ENCODE measurements at places on chromosomes 11 and 22. TPM values are rescaled to one million over a fixed set of nuclear protein-coding genes. Genes with fewer than 3 reads are reported as not detected.

DNA sequence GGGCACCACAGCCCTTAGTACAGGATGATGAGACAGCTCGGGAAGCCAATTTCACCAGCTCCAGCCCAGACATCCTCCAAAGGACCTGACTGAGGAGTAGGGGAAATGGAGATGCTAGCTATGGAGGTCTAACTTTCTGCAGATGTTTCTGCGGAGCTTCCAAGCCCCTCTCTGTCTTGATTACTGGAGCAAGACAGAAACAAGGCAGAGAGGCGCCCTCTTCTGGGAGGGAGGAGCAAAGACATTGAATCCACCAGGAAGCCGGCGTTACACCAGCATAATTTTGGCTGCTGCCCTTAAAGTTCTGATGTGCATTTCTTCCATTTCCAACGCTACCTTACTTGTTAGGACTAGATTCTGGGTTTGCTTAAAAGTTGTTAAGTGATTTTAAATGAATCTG is 107.3 kb upstream of the HSD17B12 start:
- no peak for DNase-seq

C11orf87 gene
- not detected for total RNA-seq

DNA sequence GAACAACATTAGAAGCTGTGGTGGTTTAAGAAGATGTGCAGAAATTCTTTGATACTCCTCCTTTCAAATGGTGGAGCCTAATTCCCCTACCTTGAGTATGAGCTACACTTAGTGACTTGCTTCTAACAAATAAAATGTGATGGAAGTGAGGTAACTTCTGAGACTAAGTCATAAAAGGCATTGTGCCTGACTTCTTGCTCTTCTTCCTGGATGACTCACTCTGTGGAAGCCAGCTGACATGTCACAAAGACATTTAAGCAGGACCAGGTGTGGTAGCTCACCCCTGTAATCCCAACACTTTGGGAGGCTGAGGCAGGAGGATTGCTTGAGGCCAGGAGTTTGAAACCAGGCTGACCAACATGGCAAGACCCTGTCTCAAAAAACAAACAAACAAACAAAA is 3.9 kb upstream of the PLA2G3 start:
- DNase-seq, result no peak

OR52H1 gene
- 0.19 TPM for total RNA-seq

- DNase-seq, result peak; percentile 83
Measured at GRCh38 chr11:115585361-115586024, 81.3 kb upstream of the CADM1 start.

- DNase-seq, result no peak
Measured at GRCh38 chr22:46914481-46914880, 152.0 kb downstream of the TBC1D22A start.

DNA sequence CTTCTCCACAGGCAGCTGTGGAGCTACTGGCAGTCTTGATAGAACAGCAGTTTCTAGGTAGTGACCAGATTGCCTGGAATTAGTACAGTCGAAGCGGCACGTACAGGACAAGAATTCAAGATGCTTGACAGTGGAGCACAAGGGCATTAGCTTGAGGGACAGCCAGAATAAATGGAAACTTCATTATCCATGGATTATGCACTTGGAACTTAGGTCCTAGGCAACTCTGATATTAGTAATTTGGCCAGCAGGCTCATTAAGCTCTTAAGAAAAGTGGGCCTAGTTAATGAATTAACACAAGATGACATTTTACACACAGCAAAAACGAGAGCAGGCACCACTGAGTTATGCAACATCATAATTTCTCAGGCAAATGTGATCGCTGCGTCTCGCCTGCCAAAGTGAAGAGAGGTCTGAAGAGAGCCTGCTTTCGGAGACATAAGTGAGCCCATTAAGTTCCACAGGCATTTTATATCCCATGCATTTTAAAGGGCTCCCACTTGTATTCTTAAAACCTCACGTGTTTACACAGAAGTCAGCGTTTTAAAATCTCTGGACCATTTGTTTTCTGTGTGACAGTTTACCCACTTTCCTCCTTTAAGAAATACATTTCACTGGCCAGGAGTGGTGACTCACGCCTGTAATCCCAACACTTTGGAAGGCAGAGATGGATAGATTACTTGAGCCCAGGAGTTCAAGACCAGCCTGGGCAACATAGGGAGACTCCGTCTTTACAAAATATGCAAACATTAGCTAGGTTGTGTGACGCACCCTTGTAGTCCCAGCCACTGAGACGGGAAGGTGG is 66.2 kb downstream of the COMMD9 start:
- no peak for DNase-seq

DNA sequence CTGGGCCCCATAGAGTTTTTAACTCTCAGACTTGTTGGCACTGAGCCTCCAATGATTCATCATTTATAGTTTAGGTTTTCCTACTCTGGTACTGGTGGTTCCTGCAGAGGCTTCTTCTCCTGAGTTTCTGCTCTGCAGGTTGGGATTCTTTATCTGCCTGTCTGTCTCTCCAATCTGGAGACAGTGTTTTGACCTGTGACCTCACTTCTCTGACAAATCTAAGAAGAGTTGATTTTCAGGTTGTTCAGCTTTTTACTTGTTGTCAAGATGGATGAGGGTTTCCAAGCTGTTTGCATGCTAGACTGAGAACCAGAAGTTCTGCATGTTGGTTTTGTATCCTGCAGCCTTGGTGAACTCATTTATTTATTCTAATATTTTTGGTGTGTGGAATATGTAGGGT is 63.9 kb downstream of the JAM3 start:
- DNase-seq, result no peak

DNA sequence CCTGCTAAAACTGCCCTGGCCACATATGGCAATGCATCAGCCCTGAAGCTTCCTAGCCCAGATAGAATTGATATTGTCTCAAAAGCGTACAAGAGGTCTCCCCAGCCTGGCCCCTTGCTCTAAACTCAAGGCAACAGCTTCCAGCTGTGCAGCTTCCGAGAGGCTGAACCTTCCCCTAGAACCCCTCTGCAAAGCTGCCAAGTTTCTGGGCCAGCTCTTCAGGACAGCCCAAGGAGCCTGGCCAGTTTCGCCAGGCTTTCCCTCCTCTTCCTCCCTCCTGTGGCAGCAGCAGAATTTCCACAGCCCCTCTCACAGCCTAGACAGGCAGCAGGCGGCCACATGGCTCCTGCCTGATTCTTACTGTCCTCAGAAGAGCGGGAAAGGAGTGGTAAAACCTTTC is 34.5 kb downstream of the NUMA1 start:
- DNase-seq, result no peak

GGTLC3 gene
- total RNA-seq, result not detected

ZBTB16 gene
- total RNA-seq, result 0.13 TPM

SLC22A6 gene
- not detected for total RNA-seq

DNA sequence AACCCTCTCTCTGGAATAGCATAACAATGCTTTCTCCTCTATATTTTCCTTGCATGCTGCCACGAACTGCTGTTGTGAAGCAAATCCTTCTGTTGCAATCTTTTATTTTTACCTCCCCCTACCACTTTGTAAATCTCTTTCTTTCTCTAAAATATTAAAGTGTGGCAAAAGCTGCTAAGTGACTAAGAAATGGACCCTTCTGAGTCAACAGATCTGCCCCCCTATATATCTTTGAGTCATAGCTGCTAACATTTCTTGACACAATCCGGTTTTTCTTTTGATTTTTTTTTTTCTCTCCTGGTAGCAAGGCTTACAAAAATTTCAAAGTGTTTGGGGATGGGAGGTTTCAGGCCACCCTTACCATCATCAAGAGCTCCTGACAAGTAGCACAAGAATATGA is 39.0 kb upstream of the KIRREL3 start:
- no peak for DNase-seq

DNA sequence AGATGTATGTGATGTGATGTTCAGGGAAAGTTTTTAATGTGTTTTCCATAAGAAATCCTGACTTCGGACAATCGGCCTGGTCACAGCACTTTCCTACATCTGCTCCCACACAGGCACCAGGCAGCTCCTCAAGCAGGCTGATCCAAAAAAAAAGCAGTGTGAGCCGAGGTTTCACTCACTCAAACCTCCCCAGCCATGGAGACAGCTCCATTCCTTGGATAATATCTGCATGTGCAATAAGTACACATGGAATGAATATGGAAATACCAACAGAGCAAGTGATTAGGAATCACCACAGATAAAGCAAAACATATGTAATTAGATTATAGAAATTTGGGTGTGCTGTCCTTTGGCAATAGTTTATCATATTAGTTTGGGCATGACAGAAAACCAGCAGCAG is 88.8 kb upstream of the API5 start:
- DNase-seq, result no peak

- DNase-seq, result no peak
Measured at GRCh38 chr11:130945896-130946295, 29.6 kb upstream of the SNX19 start.

GRCh38 chr11:94560834-94561233 is 6.3 kb upstream of the PIWIL4 start:
- no peak for DNase-seq

VSIG10L2 gene
- not detected for total RNA-seq

DNA sequence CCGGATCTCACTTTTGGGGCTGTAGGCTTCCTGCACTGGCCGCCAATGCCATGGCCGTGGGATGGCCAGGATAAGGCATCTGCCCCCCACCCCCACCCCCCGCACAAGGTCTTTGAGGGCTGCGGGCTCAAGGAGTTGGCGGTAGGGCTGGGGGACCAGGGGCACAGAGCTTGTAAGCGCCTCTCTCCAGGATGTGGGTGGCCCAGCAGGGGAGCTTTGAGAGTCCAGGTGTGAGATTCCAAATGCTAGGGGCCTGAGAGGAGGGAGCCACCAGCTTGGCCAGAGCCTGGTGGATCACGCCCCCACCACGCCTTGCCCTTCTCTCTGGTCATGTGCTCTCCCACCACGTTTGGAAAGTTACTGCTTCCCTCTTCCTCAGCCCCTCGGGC is 5.0 kb downstream of the CD81 start:
- DNase-seq, result no peak

DNA sequence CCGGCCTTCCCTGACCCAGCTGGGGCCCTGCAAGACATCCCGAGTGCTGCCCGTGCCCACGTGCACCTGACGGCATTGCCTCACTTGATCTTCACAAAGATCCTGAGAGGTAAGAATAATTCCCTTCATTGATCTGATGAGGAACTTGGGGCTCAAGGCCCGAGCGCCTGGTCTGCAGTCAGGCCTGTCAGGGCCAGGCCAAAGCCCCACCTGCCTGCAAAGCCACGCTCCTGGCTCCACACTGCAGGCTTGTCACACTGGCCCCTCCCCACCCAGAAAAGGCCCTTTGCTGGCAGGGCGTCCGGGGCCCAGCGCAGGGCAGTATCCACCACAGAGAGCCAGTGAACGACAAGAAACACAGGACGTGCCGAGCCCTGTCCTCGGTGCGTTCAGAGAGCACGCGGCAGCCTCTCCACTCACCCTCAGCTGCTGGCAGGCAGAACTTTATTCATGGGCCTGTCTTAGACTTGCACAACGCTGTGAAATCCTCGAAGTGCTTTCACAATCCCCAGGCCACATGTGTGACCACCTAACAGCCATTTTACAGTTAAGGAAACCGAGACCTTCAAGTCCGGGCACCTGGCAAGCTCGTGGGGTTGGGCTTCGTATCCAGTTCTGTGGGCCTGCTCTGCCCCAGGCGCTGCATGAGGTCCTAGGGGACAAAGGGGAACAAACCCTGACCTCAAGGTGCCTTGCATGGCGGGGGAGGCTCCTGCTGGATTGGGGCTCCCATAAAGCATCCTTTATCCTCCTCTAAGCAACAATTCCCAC is 14.8 kb downstream of the KIAA0930 start:
- DNase-seq, result no peak

DNA sequence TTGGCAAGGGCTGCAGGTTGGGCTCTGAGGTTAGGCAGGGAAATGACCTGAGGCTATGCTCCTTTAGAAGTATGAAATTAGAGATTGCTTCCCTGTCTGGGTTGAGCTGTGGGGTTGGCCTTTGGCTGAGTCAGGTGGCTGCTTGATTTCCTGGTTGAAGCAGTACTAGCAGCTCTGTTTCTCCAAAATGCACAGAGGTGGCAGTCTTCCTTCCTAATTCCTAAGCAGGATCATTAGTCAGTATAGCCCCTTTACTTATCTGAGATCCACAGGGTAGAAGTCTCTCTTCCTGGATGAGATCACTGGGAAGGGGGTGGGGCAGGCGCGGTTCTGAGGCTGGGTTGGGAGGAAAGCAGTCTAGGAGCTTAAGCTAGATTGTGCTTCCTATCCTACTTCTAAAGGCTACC is 1917.5 kb downstream of the LRRC4C start:
- no peak for DNase-seq

GRCh38 chr11:26556582-26556981 is 15.5 kb downstream of the MUC15 start:
- DNase-seq, result no peak

ADM2 gene
- 0.48 TPM for total RNA-seq

GRCh38 chr11:86186386-86186785 is 58.2 kb upstream of the EED start:
- DNase-seq, result no peak

DNA sequence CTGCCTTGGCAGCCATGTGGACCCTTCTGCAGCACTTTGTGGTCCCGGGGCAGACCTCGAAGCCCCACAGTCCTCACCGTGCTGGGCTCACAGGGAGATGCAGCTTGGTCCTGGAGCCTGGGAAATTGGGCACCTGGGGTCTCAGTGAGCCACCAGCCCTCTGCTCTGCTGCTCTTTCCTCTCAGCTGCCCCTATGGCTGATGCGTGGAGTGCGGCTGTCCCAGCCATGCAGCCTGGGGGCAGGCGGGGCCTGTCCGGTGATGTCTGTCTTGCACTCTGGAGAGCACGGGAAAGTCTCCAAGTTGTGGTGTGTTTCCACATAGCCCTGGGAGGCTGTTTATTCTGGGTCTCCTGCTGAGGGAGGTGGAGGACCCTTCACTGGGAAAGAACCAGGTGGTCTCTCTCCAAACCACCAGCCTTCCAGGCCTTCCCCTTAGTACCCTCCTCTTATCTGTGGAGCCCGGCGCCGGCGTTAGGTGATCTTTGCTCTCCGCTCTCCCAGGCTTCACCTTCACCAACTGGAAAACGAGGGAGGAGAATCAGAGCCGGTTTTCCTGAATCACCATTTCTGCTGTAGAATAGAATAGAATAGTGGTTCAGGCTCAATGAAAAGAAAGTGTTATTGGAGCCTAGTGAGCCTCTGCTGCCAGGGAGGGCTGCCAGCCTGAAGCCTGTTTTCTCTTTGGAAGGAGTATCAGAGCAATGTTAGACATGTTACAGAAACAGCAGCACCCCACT is 41.2 kb upstream of the GRAMD4 start:
- no peak for DNase-seq

- DNase-seq, result no peak
Measured at GRCh38 chr11:76459846-76460245, 15.0 kb downstream of the EMSY start.

DNA sequence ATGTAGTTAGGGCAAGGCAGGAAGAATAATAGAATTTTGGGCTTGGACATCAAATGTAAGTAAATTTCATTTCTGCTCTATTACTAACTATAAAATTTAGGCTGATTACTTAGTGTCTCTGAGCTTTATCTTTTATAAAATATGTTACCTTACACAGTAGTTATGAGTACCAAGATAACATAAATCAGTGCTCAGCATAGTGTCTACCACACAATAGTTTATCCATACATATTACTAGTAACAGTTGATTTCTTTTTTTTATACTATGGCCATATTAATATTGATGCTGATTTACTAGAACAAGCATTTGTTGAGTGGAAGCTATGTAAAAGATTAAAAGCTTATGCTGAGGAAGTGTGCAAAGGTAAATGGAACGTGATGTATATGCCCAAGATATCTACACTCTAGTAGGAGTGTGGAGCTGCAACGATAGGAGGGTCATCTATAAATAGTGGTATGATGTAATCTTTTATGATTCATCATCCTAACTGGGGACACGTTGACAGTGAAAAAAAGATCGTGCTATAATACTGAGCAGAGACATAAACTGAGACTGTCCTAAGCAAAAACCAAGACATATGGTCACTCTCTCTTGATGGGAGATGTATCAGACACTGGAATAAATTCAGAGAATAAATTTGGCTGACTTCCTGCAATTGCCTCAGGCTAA is 8.7 kb upstream of the SLC5A12 start:
- no peak for DNase-seq
